Activated CD4-positive, alpha-beta T cell treated with anti-CD3 and anti-CD28 coated beads, Interleukin-2, amount 10 ng/mL, durations not matched to agents 7 days and 5 days (primary cell): ENCODE measurements at places on chromosomes 3 and 15.

GRCh38 chr3:160629491-160629890 is 47.5 kb upstream of the ARL14 start:
- no peak for DNase-seq

GRCh38 chr15:67708500-67708899 is 116.8 kb upstream of the SKOR1 start:
- DNase-seq: no peak

GRCh38 chr3:160973067-160973809 is 131.9 kb downstream of the B3GALNT1 start:
- no peak for DNase-seq

DNA sequence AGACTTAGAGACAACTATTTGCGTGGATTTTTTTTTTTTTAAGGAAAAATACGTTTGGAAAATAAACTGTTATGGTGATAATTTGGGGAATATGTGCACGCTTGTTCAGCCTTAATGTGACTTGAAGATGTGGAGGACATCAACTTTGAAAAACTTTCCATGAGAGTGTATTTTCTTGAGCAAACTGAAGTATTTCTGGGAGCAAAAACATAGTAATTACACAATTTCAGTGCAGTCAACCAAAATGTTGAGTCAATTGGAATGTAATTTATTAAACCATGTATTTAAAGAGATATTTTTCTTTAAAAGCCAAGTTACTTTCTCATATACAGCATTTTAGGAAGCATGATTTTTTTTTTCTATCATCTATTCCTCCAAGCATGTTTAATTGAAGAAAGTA is 80.3 kb upstream of the FLNB start:
- no peak for DNase-seq

GRCh38 chr3:149667576-149667975 is 9.8 kb upstream of the WWTR1 start:
- DNase-seq: no peak
